ENCODE measurements at places on chromosomes 1 and 21.

DNA sequence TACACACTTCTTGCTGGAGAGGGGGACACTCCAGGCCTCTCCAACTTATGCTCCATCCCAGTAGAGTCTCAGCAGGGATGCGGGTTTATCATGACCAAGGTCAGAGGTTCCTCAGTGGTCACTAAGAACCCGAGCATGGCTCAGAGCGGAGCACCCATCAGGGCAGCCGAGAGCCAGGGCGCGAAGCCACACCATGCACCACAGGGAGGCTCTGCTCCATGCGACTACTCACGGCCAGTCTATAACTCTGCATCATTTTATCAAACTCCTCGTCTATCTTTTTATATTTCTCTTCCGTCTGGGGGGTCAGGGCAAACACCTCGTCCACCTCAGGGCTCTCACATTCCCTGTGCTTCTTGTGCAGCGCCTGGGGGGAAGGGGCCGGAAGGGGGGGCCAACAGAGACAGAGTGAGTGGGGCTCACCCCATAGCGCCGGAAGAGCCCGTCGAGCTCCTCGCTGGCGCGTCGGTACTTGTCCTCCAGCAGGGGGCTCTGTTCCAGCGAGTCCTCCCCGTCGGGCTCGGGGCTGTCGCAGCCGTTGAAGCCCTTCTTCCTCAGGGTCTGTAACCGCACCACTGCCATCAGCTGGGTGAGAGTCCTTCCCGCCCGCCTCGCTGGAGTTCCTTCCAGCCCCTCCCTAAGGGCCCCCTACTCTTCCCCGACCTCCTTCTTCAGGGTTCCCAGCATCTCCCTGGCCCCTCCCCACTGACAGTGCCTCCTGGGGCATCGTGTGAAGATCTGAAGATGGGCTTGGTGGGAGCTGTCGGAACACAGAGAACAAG lies 20.0 kb downstream of the MEF2D start:
- peak; percentile 89 for DNase-seq

DNA sequence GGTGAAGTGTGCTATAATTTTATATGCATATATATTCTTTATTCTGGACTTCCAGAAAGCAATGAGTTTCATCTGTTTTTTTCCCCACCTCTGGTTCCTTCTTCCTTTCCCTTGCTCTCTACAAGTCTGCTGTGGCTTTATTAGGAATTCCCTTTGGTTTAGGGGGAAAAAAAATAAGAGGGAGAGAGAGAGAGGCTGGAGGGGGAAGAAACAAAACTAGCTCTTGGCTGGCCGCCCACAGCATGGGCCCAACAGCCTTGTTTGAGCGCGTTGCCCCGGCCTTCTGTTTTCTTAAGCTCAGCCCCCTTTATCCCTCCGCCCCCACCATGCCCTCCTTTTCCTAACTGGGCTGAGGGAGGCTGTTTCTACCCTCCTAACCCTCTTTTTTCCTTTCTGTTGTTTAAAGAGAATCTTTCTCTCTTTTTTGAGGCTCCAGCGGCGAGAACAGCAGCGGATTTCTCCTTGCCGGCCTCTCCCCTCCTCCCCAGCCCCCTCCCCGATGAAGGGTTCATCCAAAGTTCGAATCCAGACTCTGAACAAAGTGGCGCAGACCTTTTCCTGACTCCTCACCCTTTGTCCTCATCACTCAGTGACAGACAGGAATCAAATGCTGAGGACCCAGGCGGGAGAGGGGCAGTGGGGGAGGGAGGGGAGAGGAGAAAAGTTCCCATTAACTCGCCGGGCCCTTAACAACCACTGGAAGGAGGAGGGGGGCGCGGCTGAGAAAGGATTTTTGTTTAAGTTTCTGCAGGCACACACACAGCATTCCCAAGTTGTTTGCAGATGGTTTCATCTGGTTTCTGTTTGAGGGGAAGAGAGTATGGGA lies 29.7 kb downstream of the PBX1 start:
- peak; percentile 69 for DNase-seq

DNA sequence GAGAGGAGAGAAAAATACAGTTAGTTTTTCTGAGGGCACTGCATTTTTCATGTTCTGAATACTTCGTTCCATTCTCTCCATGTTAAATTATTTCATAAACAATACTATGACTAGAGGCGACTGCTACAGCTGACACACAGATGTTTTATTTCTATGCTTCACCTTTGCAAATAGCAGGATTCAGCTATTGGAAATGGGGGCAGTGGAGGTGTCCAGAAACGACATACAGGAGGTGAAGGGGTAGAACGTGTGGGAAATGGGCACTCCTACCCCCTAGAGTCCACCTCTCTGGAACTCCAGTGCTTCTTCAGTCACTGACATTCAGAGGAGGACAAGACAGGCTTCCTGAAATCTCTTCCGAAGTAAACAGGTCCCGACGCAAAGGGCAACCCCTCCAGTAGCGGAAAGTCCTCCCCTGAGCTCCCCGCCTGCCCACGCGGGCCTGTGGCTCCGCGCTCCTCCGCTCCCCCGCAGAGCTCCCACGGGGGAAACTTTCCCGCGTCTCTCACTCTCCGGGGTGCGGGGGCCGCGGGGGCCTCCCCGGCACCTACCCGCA lies 480 bp downstream of the DPYD start:
- DNase-seq = peak; percentile 62

- peak; percentile 76 for DNase-seq
Observed at GRCh38 chr1:207440626-207441025, 13.5 kb upstream of the CR2 start.

DNA sequence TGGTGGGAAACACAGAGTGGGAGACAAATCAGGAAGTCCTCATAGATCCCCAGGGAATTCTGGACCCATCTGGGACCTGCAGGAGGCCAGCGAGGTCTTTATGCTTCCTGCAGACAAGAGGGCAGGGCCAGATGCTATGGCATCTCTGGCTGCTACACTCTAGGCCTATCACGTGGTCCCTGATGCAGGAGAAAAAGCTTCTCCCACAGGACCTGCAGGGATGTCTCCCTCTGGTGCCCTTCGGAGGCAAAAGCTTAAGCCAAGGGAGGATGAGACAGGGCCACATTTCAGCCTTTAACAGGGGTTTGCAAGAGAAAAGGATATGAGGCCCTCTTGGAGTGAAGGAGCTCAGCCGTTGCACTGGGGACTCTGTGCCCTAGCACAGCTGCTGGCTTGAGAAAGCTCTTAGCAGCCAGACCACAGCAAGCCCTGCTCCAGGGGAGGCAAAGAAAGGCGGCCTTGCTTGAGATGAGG lies 243.0 kb downstream of the C1orf94 start:
- DNase-seq = no peak

- peak; percentile 79 for DNase-seq
Observed at GRCh38 chr1:202237052-202237451, 43.5 kb downstream of the LGR6 start.

DNA sequence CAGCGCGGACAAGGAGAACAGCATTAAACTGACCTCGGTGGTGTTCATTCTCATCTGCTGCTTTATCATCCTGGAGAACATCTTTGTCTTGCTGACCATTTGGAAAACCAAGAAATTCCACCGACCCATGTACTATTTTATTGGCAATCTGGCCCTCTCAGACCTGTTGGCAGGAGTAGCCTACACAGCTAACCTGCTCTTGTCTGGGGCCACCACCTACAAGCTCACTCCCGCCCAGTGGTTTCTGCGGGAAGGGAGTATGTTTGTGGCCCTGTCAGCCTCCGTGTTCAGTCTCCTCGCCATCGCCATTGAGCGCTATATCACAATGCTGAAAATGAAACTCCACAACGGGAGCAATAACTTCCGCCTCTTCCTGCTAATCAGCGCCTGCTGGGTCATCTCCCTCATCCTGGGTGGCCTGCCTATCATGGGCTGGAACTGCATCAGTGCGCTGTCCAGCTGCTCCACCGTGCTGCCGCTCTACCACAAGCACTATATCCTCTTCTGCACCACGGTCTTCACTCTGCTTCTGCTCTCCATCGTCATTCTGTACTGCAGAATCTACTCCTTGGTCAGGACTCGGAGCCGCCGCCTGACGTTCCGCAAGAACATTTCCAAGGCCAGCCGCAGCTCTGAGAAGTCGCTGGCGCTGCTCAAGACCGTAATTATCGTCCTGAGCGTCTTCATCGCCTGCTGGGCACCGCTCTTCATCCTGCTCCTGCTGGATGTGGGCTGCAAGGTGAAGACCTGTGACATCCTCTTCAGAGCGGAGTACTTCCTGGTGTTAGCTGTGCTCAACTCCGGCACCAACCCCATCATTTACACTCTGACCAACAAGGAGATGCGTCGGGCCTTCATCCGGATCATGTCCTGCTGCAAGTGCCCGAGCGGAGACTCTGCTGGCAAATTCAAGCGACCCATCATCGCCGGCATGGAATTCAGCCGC lies 2.5 kb downstream of the S1PR1 start:
- no peak for DNase-seq

- DNase-seq = no peak
Observed at GRCh38 chr1:57959531-57960241, 535.8 kb upstream of the DAB1 start.

- peak; percentile 71 for DNase-seq
Observed at GRCh38 chr1:3181956-3182355, 113.0 kb downstream of the PRDM16 start.

DNA sequence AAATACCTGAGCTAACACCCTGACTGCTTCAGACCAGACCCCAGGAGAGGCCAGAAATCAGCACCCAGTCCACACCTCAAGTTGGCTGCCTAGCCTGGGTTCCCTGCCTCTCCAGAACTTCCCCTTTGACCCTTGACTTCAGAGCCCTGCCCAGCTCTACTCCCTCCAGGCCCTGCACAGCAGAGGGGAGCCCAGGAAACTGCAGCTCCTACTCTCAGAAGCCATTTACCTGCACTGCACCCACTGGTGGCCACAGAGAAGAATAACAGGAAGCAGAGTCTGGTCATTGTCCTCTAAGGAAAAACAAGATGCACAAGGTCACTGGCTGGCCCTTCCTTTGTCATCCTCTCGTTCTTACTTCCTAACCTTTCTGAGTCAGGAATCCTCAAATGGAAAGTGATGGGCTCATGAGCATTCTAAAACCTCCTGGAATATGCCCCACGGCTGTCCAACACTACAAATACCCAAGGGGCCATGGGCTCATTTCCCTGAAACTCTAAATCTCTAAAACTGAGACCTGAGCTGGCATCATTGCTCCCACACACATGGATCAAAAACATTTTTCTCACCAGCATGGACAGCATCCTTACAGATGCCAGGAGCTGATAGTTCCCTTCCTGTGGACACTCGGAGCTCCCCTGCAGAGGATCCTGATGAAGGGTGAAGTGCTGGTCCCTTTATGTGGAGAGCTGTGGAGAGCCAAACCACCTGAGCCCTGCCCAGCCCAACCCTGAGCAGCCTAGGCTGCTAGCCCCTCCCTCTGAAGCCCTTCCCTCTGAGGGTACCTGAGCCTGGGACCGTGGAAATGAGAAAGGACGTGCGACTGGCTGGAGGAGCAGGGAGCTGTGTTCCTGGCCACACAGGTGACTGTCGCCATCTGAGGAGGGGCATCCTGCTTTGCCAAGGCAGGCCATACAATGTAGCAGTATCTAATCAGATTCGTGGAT lies at the start of gene ITLN2:
Gene ITLN2 (minus strand): TSS at position 652 of the 947 bp plus-strand sequence. CDS start 68 bp downstream, at position 584.
- peak; percentile 84 for DNase-seq

GRCh38 chr1:42807056-42807668 lies 9.8 kb upstream of the ERMAP start:
- no peak for DNase-seq

GRCh38 chr1:105231378-105231777 lies 1481.7 kb downstream of the AMY1C start:
- DNase-seq = no peak

DNA sequence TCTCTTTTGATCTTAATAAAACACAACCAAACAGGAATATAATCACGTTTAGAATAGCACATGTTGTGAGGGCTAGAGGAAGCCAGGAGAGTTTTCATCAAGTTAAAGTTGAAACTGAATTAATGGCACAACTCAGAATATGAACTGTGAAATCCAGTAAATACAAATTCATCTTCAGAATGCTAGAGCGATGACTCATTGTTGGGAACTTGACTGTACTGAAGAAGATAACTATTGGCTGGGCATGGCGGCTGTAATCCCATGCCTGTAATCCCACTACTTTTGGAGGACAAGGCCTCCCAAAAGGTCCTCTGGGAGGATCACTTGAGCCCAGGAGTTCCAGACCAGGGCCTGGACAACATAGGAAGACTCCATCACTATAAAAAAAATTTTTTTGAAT lies 8.8 kb downstream of the SYF2 start:
- no peak for DNase-seq

DNA sequence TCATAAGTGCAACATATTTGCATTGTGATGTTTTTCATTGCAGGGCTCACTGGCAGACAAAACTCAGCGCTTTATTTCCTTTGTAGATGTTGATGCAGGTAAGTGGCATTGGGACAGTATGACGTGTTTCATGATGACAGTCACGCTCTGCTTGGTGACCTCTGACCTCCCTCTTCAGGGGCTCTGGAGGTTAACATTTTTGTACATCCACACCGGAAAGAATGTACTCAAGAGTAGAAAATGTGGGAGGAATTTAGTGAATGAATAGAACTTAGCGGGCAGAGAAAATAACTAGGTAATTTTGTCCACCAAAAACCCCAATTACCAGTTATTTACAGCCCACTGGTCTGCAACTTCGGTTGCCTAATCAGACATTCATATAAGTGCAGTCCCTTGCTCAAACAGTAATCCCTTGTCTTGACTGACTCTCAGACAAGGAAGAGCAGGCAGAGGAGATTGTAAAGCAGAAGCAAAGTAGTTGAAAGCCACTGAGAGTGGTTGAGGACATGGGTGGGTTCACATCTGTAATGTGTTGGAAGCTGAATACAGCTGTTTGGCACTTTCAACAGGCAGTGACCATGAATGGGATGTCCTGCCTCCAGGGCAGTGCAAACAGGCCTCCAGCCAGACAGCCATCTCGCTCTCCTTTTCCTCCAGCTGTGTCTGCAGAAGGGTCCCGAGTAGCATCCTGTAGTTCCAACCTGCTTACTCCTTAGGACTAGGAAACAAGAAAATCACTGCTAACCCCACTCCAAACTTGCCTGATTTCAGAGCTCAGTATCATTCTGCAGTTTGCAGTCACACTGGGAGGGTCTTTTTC lies 188.9 kb downstream of the NRIP1 start:
- no peak for DNase-seq

DNA sequence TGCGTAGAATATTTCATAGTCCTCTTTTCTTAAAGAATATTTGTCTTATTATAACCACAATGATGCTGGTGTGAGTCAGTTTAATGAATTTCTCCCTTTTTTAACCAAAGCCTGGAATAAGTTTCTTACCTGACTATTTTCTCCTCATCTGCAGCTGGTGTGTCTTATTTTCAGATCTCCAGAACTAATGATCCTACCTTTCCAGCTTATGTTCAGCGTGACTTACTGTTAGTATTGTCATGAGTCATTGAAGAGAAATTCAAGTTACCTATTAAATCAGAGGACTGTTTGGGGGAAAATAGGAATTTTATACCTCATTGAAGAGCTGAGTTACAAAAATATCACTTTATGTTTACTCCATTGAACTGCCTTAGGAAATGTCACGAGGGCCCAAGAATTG lies 482.1 kb downstream of the RWDD3 start:
- DNase-seq = no peak

- no peak for DNase-seq
Observed at GRCh38 chr1:70256664-70257063, 35.5 kb downstream of the SRSF11 start.
